Kidney (tissue), 22 donors: ENCODE measurements at places on chromosomes 6 and 20. TPM values are rescaled to one million over a fixed set of nuclear protein-coding genes. Genes with fewer than 3 reads are reported as not detected.
A peak's percentile ranks its signal among the peaks of the same experiment; 100 is the strongest.

Gene NKAIN2
- total RNA-seq: 1.8 TPM

Gene PYGB
- total RNA-seq: 176 TPM

Gene PHACTR1
- 33.6 TPM for total RNA-seq

- no peak for DNase-seq
These were observed 46.0 kb downstream of the DACT2 start for GRCh38 chr6:168273441-168274036.

DNA sequence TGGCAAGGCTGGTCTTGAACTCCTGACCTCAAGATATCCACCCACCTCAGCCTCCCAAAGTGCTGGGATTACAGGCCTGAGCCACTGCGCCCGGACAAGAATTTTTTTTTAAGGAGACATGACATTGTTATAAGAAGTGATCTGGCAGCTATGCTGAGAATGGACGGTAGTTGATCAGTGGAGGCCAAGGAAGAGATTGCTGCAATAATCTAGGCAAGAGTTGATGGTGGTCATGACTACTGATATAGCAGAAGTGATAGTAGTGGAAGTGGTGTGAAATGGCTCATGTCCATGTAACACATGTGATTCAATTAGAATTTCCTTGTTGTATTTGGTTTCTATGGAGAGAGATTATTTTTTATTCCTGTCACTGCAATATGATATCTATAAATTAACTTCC is 125.3 kb upstream of the CCN2 start:
- DNase-seq: no peak

DNA sequence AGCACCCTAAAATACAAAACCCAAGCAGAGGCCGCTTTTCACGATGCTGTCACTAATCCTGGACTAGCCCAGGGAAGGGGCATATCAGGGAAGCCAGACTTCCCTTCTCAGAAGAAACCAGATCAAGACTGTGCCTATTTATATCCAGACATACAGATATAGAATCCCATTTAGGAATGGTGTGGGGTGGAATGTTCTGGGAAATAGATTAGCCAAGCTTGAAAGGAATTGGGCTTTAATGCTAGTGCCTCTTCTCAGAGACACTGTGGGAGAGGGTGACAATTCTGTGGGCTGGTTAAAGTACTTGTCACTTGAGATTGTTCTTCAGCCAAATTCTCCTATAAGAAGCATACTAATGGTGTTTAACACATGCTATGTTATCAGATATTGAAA is 45.5 kb downstream of the SNAP25 start:
- no peak for DNase-seq

GRCh38 chr6:138107078-138107751 is at the start of gene PERP:
Gene PERP (minus strand): TSS chr6:138107419. CDS start chr6:138107340, 79 bp downstream.
- peak; percentile 90 for DNase-seq

DNA sequence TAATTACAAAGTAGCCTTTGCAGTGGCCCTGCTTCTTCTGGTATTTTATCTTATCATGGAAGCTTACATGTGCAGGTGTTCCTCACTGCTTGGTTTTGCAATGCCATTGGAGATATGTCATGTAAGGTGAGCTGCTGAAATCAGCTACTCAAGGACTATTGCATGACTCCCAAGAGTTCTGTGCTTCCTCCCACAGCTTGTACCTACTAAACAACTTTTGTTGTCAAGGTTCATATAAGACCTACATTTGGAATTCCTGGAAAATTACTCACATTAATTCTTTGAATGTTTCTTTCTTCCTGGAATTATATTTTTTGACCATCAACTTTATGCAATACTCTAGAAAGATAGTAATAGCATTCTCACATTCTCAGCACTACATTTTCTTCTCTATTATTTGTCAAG is 427.5 kb upstream of the HSF2 start:
- DNase-seq: no peak
